ENCODE measurements at places on chromosomes 6 and 20.
A peak's percentile ranks its signal among the peaks of the same experiment; 100 is the strongest.

DNA sequence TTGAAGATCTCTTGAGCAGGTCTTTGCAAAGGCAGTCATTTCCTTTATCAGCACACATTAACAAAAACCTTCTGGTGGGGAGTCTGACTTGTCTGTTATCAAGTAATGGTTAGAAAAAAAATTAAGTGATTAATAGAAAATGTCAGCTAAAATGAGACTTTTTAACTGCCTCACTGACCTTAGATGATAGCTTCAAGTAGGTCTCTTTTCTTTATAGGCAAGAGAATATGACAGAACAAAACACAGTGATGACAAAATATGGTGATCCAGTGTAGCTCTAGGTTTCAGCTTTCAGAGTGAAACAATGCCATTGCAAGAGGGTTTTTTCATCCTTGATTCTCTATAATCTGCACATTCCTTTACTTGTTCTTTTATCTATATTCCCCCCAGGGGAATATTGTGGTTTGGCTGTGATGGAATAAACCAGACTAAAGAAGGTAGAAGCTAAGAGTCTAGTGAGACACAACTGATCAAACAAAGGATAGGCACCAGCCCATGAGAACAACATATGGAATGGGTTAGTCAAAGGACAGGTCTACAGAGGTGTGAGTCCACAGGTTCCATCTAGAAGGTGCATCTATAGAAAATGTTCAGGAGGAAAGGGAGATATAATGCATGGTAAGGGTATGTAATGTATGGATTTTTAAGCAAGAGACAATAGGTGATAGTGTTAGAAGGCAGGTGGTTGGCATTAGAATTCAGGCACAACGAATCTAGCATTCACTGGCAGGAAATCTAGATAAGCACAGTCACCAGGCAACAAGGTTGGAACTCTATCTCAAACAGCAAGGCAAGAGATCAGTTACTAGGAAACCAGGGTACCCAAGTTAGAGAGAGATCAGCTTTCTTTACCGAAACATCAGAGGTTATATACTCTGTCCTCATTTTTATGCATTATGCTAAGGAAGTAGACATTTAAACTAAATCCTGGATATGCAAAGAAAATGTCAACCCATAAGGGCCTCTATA lies 228.9 kb upstream of the SMLR1 start:
- peak; percentile 71 for DNase-seq

- no peak for DNase-seq
These were observed 19.9 kb downstream of the PFDN4 start for GRCh38 chr20:54227751-54228150.

- DNase-seq: peak; percentile 95
These were observed 38.9 kb downstream of the OR2B2 start for GRCh38 chr6:27873021-27873940.

DNA sequence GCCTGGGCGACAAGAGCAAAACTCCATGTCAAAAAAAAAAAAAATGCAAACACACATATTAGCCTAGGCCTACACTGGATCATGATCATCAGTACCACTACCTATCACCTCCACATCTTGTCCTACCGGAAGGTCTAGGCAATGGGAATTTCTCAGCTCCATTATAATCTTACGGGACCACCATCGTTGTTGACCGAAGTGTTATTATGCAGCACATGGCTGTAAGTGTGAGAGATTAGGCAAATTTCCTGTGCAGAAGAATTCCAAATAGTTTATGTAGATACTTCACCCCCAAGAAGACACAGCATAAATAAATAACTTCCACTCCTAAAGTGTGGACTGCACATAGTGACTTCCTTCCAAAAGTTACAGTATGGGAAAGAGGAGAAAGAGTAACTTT lies 16.8 kb upstream of the KIAA1755 start:
- DNase-seq: no peak

DNA sequence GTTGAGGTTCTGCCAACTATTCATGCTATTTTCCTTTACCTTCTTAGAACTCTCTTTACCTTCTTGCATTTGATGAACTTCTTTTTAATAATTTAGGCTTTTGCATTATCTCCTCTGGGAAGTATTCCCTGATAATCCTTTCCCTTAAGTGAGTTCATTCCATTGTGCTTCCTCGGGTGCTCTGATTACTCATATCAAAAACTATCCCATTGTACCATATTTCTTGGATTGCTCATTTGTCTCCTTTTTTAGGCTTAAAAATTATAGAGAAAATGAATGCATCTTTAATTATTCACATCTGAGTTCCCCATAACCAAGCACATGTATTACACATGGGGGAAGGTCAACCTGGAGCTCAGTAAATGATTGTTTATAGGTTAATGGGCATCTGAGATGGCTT lies 2.5 kb downstream of the CALHM4 start:
- DNase-seq: peak; percentile 92

GRCh38 chr6:37433657-37434271 lies 743 bp downstream of the CMTR1 start:
- peak; percentile 16 for DNase-seq

GRCh38 chr6:160190081-160190480 lies 68.5 kb downstream of the SLC22A1 start:
- DNase-seq: no peak

- no peak for DNase-seq
These were observed 92.7 kb downstream of the EYA4 start for GRCh38 chr6:133333852-133334251.

- peak; percentile 17 for DNase-seq
These were observed 28.8 kb upstream of the CCND3 start for GRCh38 chr6:41970436-41970846.

- no peak for DNase-seq
These were observed 1.7 kb downstream of the CAP2 start for GRCh38 chr6:17395112-17395511.

DNA sequence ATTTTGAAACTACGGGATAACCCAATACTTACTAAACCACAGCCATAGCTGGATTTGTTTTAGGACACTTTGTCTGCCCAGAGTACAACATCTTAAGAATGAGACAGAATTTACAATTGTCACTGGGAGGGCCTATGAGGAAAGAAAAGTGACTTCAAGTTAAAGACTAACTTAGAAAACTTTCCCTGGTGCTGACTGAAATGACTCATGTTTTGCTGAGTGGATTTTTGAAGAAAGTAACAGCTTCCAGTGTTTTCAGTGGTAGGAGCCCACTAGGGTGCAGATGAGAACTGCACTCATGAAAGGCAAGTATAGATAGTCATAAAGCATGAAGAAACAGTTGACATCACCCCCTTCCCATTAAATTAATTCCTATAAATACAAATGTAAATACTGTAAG lies 988.2 kb upstream of the MAP3K7 start:
- no peak for DNase-seq

DNA sequence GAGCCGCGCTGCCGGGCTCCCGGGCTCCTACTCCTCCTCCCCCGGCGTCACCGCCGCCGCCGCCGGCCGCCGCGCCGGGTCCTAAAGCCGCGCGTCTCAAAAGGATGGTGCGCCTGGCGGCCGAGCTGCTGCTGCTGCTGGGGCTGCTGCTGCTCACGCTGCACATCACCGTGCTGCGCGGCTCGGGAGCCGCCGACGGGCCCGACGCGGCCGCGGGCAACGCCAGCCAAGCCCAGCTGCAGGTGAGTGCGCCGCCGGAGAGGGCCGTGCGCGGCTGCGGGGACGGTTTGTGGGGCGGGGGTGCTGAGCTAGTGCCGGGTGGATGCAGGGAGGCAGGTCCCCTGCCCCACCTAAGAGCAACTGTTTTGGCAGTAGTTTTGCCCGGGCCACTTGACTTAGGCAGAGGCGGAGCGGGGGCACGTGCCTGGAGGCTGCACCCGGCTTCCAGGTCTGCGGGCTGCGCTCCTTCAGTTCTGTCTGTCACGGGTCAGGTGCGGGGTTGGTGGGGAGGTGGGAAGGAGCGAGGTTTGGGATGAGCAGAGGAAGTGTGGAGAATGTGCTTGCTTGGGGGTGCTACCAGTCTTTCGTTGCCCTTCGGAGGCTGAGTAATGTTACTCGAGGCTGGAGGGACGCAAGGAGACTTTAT lies 722 bp downstream of the ISM1 start:
- DNase-seq: peak; percentile 69

GRCh38 chr20:13913131-13913530 lies 77.3 kb downstream of the SEL1L2 start:
- no peak for DNase-seq

DNA sequence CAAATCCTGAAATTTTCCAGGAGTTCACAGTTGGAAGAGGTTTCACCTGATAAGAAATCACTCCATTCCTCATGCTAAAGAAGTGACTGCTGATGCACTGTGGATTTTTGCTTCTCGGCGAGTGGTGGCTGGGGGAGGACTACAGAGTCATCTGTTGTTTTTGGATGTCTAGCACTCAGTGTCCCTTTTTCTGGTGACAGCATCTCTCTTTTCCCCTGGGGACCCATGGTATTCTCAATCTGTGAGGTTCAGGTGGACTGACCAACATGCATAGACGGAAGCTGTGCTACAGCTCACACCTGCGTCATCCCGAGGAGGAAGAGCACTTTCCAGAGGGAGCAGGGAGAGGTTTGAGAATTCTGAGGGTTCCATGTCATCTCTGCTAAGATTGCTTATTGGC lies 42.7 kb upstream of the ZNF831 start:
- DNase-seq: no peak

- DNase-seq: no peak
These were observed 50.6 kb downstream of the SRC start for GRCh38 chr20:37396416-37397075.

DNA sequence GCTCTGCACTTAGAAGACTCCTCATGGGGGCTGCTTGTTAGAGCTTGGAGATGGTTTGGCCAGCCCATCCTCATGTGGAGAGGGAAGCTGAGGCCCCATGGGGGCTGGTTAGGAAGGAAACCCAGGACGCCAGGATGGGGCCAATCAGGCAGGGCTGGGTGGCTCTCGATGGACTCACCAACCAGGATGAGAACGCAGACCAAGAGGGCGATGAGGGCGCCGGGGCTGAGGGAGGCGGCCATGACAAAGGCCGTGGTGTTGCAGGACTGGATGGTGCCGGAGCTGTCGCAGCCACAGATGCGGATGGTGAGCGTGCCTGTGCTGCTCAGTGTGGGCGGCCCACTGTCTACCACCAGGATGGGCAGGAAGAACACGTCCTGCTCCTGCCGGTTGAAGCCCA lies 59.7 kb downstream of the CD40 start:
- DNase-seq: no peak

DNA sequence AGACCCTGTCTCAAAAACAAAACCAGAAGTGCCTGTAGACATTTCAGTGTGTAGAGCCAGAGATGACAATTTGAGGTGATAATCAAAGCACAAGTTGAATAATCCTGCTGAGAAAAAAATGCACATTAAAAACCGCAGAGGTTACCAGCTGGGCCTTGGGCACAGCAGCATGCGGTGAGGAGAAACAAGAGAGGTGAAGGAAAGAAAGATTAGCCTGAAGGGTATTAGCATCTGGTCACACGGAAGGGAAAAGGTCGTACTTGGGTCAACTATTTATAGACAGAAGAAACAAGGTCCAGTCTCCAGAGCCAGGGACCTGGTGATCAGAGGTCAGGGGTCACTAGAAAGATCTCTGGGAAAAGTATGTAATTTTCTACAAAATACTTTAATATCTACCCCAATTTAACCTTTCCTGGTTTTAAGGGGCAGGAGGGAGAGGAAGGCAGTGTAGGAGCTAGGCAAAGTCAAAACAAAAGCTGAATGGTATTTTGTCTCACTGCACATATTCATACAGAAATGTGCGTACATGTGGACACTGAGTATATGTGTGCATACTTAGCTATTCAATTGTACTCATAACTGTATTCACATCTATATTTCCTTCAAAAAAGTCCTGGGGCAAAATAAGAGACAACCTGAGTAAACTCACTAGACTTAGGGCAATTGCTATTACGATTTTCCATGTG lies 10.1 kb downstream of the MAP7 start:
- DNase-seq: no peak

DNA sequence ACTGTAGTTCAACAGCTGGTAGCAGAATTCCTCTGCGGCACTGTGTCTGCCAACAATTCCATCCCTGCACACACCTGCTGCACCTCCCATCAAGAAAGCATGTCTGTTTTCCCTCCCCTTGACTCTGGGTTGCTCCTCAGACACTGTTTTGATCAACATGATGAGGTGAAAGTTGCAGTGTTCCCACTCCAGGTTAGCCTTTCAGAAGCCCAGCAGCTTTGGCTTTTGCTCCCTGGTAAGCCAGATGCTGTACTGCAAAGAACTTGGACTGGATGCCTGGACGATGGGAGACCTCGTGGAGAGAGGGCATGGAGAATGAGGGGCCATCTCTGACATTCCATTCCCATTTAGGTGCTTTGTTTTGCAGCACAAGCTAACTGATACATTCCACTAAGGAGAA lies 79.1 kb upstream of the MAFB start:
- DNase-seq: no peak

DNA sequence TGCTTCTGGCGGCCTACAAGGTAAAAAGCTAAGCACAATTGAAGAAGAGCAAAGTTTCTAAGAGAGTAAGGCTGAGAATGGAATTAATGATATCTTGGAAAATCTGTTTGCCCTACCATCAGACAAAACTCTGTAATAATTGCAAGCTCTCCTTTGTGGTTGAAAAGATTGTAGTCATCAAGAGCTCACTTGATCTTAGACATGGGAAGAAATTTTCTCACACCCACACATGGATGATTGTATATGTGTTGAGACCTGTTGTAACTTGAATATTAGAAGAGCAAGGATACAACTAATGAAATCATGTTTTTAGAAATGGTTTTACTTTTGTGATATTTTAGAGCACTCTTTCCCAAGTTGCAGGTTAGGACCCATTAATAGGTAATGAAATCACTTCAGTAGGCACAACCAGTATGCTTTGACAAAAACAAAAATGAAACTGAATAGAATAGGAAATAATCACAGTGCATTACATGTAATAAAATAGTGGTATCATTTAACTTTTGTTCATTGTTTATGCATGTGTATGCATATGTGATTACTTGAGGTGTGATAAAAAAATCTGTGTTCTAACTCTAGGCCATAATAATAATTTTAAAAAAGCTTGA lies 14.0 kb downstream of the DCBLD1 start:
- peak; percentile 72 for DNase-seq

DNA sequence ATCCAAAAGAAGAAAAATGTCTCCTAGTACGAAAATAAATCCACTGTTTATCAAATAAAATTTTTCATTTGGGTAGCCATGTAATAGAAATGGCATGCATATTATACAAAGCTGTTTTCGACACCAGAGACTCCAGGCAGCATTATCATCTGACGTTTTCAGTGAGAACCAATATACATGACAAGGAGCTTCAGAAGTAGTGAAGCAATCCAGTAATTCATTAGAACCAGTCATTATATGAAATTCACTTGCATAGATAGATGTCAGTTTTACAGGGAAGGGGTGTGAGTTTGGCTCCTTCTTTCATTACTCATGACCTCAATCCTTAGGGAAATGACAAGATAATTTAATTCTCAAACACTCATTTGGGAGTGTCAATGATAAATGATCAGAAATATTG lies 14.7 kb downstream of the HTR1B start:
- peak; percentile 49 for DNase-seq

- DNase-seq: no peak
These were observed 55.2 kb upstream of the NOX3 start for GRCh38 chr6:155510879-155511278.
